Esophagus squamous epithelium (tissue), 5 donors: ENCODE measurements at places on chromosomes 2 and 18.
A peak's percentile ranks its signal among the peaks of the same experiment; 100 is the strongest.

DNA sequence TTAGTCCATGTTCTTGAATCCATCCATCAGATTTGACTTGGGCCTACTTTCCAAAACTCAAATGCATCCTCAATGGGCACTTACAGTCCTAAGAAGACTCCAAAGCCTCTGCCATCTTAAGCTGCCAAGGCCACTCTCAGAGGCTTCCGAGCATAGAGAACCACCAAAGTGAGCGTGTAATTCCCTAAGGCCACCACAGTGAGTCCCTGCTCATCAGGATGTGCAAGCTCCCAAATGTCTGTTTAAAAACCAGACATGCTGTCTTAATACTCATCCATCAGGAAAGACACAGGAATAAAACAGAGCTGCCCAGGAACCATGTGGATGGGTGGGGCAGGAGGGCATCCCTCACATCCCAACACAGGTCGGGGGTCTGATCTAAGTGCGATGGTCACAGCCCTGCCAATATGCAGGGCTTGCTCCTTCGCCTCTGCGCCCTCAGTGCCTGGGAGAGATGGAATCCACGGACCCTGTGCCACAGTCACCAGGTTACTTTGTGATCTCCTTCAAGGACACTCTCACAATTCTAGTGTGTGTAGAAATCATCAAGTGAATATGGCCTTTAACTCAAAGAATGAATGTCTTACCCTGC is 80.4 kb downstream of the POLR1A start:
- no peaks in the 10 kb centered on the region for H3K27me3 ChIP-seq
- peaks cover 10% of the 10 kb centered on the region for H3K4me1 ChIP-seq
- peak overlapping the region; percentile 3 for H3K27ac ChIP-seq
- DNase-seq = no peak

DNA sequence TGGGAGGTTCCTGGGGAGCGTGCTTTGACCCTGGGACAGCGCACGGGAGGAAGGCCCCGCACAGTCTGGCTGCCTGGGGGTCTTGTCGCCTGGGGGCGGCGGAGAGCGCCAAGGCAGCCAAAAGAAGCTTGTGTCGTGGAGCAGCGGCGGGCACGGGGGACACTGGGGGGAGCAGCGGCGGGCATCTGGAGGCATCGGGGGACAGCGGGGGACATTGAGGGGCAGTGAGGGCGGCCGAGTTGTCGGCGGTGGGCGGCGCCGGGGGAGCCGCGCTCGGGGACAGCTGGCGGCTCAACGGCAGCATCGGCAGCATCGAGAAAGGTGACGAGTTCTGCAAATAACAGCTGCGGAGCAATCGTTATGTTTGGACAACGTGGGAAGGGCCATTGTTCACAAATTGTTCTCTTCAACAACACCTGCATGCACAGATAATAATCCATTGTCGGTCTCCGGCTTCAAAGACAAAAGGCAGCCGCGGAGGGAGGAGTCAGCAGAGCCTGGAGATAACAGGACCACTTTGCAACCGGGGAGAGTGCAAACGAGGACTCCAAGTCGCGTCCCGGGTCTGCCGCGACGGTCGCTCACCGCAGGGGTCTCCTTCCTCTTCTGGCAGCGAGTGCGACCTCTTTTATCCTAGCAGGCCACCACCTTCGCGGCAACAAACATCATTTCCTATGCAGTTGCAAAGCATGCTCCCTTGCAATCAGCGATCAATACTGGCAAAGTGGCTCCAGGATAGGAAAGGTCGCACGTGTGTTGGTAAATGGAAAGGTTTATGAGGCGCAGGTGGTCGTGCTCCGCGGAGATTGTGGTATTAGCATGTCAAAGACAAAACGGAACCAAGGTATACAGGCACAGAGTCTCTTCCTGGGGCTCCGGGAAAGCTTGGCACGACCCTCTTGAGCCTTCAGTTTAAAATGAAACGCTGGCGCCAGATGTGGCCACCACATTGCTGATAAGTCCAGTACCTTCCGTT is 132.3 kb upstream of the DLX2 start:
- DNase-seq = no peak
- H3K4me1 ChIP-seq = peaks cover 54% of the 10 kb centered on the region
- H3K27me3 ChIP-seq = no peaks in the 10 kb centered on the region
- H3K4me3 ChIP-seq = peak overlapping the region; percentile 33

DNA sequence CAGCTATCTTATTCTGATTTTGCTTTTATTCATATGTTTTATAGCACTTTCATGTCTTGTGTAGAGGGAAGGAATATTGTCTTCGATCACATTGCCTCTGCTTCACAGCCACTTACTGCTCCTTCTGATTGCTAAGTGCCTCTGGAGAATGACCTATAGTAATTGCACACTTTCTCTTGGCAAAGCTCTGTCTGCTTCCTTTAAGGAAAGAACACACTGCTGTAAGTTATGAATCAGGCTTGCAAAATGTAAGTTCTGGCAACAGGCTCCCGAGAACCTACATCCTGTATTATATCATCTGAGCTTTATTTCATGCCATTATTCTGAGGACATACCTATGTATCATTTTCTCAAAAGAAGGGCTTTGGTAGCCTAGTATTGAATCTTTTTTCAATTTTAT is 170.7 kb downstream of the ZNF804A start:
- no peaks in the 10 kb centered on the region for H3K4me1 ChIP-seq
- no peak overlapping the region for H3K27ac ChIP-seq
- no peaks in the 10 kb centered on the region for H3K36me3 ChIP-seq
- no peak for DNase-seq

DNA sequence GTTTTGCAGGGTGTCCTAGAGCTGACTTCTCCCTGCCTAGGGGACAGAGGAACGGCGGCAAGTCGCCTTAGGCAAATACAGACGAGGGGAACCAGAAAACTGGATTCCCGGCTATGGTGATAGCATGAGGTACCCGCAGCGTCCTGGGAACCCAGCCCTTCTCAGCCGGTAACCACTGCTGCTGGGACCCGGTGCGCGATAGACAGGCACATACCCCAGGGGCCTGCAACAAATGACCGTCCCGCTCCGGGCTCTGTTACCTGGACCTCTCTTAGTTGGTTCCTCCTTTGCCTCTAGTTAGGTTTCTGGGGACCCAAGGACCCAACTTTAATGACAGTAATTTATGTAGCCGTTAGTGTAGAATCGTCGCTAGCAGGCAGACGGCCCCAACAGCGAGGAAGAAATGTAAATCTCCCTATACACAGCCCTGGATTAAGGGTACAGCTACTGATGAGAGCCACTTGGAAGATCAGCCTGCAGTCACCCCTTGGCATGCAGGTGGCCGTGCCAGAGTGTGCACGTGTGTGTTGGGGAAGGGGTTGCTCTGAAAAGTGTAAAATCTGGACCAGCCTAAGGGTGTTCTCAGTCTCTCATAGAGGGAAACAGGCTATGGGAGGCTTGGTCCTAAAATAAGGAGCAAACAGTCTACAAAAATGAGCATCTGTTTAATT is 819 bp upstream of the SERPINE2 start:
- H3K4me1 ChIP-seq = peaks cover 18% of the 10 kb centered on the region
- H3K27ac ChIP-seq = peak overlapping the region; percentile 66
- H3K27me3 ChIP-seq = peaks cover 59% of the 10 kb centered on the region
- peak overlapping the region; percentile 56 for H3K4me3 ChIP-seq

GRCh38 chr2:3652896-3653625 is 4.9 kb upstream of the ALLC start:
- peaks cover 9% of the 10 kb centered on the region for H3K4me1 ChIP-seq
- no peaks in the 10 kb centered on the region for H3K36me3 ChIP-seq
- no peaks in the 10 kb centered on the region for H3K27me3 ChIP-seq
- no peak overlapping the region for H3K27ac ChIP-seq
